Endothelial cell (in vitro differentiated cells): ENCODE measurements at places on chromosomes 2 and 18.

DNA sequence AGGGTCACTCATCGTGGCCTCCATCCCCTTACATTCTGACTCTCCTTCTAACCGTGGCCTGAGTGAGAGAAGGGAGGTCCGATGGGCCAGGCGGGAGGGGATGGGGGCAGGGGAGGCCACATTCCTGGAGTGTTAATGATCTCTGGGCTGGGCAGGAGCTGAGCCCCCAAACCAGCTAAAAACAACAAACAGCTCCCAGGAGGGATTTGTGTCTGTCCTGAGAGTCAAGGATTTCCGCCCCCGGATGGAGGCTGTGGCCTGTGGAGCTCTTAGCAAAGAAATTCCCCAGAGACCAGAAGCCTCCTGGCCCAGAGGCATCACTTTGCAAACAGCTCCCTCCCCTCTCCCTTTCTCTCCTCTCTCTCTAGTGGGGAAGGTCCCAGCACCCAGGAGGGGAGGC is 23.5 kb downstream of the EMX1 start:
- peaks cover 21% of the 10 kb centered on the region for H3K36me3 ChIP-seq
- no peak overlapping the region for H3K27ac ChIP-seq
- peaks cover 11% of the 10 kb centered on the region for H3K4me1 ChIP-seq
- no peak for DNase-seq
- peaks cover 26% of the 10 kb centered on the region for H3K27me3 ChIP-seq

DNA sequence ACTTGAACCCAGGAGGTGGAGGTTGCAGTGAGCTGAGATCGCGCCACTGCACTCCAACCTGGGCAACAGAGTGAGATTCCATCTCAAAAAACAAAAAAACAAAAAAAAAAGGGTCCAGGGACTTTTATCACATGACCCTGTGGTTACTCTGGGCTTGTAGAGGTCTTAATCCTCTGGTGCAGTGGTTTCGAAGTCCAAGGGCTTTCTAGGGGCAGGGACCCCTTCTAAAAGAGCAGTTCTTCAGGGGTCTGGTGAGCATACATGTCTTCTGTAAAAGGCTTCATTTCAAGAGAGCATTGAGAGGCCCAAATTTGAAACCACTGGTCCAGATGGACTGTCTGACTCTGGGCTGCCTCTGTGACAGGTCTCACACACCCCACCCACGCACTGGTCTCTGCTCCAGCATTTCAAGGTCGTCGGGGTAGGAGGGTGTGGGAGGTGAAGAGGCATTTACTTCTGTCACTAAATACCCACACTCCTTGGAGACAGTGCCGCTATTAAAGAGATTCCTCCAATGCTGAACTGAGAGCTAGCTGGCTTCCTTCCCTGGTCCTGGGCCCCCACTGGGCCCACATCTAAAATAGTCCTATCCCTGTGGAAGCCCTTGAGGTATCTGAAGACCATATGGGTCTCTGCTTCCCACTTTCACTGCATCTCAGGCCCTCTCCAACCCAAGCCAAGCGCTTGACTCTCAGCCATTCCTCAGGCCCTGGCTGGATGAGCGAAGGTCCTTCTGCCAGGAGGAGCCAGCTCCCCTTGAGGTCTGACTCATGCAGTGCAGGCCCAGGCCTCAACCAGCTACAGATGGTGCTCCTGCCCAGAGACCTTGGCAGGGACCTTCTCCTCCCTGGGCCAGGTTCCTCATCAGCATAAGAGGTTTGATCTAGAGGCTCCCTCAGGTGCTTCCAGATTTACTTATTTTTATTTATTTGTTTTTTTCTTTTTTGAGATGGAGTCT is 44.8 kb downstream of the PAX8 start:
- H3K4me3 ChIP-seq = no peak overlapping the region
- H3K27ac ChIP-seq = no peak overlapping the region
- H3K36me3 ChIP-seq = no peaks in the 10 kb centered on the region
- H3K27me3 ChIP-seq = peaks cover 1% of the 10 kb centered on the region

DNA sequence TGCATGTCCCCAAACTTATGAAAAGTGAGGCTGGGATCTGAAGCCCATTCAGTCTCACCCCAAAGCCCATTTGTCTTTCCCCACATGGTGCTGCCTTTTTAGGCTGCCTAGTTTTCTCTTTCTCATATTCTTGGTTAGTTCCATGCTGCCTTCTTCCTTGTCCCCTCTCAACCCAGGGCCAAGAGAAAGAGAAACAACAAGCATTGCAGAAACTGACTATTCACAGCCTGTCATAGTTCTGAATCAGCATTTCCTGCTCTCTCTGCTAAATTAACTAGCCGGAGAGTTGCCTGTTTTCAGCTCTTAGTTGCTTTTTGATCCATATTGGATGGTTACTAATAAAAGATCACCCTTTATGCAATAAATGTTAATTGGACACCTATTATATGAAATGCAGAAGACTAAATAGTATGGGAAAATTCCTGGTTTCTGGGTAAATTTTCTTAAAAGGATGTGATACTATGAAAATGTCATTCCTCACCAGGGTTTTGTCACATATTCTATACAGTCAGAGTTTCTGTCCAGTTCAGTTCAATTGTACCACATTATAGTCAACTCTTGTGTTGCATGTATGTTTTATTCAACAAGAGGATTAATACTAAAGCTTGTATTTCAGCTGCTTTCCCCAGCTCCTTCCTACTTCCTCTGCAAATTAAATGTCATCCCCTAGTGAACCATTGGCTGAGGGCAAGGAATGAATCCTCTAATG is 246.5 kb downstream of the GALR1 start:
- DNase-seq = no peak
- H3K4me3 ChIP-seq = no peak overlapping the region
- peaks cover 2% of the 10 kb centered on the region for H3K27me3 ChIP-seq
- H3K36me3 ChIP-seq = no peaks in the 10 kb centered on the region
- no peak overlapping the region for H3K27ac ChIP-seq

- peaks cover 3% of the 10 kb centered on the region for H3K36me3 ChIP-seq
- peak overlapping the region; percentile 91 for H3K27ac ChIP-seq
- peaks cover 57% of the 10 kb centered on the region for H3K4me1 ChIP-seq
Measured at GRCh38 chr2:10407432-10407831, 40.7 kb downstream of the ODC1 start.

GRCh38 chr2:101083613-101084012 is 67.6 kb downstream of the TBC1D8 start:
- H3K27ac ChIP-seq = no peak overlapping the region
- no peaks in the 10 kb centered on the region for H3K27me3 ChIP-seq
- H3K4me1 ChIP-seq = no peaks in the 10 kb centered on the region

- peak overlapping the region; percentile 97 for H3K4me3 ChIP-seq
- peak overlapping the region; percentile 44 for H3K27ac ChIP-seq
- peaks cover 4% of the 10 kb centered on the region for H3K27me3 ChIP-seq
- H3K4me1 ChIP-seq = peaks cover 6% of the 10 kb centered on the region
- no peaks in the 10 kb centered on the region for H3K36me3 ChIP-seq
- peak; percentile 23 for DNase-seq
Measured at GRCh38 chr2:210477496-210477895, 937 bp upstream of the LANCL1 start.

GRCh38 chr2:33213244-33213643 is 263.2 kb upstream of the RASGRP3 start:
- DNase-seq = no peak
- H3K27me3 ChIP-seq = peaks cover 4% of the 10 kb centered on the region
- peaks cover 57% of the 10 kb centered on the region for H3K4me1 ChIP-seq
- H3K36me3 ChIP-seq = peaks cover 33% of the 10 kb centered on the region
- H3K27ac ChIP-seq = no peak overlapping the region
- H3K4me3 ChIP-seq = no peak overlapping the region

DNA sequence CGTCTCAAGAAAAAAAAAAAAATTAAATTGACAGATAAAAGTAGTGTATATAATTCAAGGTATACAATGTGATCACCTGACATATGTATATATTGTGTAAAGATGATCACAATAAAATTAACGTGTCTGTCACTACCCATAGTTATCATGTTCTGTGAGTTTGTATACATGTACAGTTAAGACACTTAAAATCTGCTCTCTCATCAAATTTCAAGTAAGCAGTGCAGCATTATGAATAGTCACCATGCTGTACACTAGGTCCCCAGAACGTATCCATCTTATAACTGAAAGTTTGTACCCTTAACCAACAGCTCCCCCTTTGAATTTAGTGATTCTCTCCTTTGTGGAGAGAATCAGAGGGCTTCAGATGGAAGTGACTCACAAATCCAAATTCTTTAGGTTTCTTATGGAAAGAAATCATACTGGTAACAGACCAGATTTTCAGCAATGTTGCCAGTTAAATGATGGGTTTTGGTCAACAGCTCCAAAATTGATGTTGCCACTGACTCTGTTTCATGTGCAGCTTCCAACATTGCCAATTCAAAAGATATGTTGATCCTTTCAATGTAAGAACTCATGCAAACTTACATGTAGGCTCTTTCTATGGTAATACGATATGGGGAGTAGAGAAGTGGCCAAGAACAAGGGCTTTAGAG is 281.5 kb downstream of the AFF3 start:
- no peak for DNase-seq
- H3K36me3 ChIP-seq = no peaks in the 10 kb centered on the region
- no peak overlapping the region for H3K27ac ChIP-seq

GRCh38 chr2:46167924-46168323 is 129.3 kb upstream of the EPAS1 start:
- peaks cover 12% of the 10 kb centered on the region for H3K27me3 ChIP-seq
- no peak overlapping the region for H3K27ac ChIP-seq
- peaks cover 7% of the 10 kb centered on the region for H3K4me1 ChIP-seq

DNA sequence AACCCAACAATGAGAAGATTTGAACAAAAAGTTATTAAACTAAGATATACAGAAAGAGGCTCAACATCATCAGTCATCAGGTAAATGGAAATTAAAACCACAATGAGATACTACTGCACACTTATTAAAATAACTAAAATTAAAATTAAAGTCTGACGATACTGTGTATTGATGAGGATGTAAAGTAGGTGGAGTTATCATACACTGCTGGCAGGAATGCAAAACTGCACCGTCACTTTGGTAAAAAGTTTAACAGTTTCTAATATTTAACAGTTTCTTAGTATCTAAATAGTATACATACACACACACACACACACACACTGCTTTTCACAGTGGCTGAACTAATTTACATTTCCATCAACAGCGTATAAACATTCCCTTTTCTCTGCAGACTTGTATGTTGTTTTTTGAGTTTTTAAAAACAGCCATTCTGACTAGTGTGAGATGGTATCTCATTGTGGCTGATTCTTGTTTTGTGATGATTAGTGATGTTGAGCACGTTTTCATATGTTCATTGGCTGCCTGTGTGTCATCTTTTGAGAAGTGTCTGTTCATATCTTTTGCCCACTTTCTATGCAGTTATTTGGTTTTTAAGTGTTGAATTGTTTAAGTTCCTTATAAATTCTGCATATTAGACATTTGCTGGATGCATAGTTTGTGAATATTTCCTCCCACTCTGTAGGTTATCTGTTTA is 726.9 kb upstream of the CHAC2 start:
- no peak overlapping the region for H3K4me3 ChIP-seq
- H3K27me3 ChIP-seq = no peaks in the 10 kb centered on the region
- H3K27ac ChIP-seq = no peak overlapping the region
- H3K4me1 ChIP-seq = no peaks in the 10 kb centered on the region

DNA sequence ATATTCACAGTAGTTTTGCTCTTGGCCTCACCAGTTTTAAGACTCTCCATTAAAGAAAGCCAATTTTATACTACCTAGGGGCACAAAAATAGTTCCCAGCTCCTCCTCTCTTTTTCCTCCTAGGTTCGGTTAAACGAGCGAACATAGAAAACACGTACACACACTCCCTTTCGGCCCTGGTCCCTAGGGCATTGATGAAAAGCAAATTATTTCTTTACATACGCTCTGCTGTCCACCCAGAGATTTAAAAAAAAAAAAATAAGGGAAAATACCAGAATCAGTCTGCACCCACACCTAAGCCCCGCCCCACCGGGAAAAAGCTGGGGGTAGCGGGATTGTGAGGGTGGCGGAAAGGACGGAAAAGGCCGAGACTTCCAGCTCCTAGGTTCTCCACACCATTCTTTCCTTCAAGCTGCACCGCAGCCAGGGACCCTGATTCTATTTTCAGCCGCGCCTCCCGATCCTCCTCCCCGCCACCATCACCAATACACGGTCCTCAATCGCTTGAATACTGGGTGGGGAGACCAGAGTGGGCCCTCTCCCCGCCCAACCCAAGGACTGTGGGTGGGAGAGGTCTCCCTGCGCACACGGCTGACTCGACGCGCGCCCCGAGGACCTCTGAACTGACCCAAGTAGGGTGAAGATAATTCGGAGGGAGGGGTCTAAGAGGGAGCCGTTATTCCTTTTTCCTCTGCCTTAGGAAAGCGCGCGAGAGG is 769 bp downstream of the ATF2 start:
- peak overlapping the region; percentile 100 for H3K27ac ChIP-seq
- peaks cover 2% of the 10 kb centered on the region for H3K4me1 ChIP-seq
- H3K27me3 ChIP-seq = peaks cover 7% of the 10 kb centered on the region
- no peaks in the 10 kb centered on the region for H3K36me3 ChIP-seq

DNA sequence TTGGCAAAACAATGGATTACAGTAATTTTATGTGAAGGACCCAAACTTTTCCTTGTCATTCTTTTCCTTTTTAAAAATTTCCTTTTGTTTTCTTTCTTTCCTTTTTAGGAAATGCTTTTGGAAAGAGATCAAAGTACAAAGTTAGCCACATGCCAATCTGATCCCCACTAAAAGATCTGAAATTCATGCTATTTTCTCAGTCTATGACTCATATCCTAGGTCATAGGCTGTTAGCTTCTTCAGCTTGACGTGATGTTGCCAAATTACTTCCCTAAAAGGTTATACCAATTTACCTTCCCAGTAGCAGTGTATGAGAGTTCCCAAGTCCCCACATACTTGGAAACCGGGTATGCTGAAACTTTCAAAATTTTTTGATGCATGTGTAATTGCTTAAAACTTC is 355.3 kb downstream of the INSIG2 start:
- no peaks in the 10 kb centered on the region for H3K36me3 ChIP-seq
- H3K27me3 ChIP-seq = peaks cover 1% of the 10 kb centered on the region
- no peak overlapping the region for H3K4me3 ChIP-seq
- no peaks in the 10 kb centered on the region for H3K4me1 ChIP-seq
- no peak for DNase-seq
- no peak overlapping the region for H3K27ac ChIP-seq

DNA sequence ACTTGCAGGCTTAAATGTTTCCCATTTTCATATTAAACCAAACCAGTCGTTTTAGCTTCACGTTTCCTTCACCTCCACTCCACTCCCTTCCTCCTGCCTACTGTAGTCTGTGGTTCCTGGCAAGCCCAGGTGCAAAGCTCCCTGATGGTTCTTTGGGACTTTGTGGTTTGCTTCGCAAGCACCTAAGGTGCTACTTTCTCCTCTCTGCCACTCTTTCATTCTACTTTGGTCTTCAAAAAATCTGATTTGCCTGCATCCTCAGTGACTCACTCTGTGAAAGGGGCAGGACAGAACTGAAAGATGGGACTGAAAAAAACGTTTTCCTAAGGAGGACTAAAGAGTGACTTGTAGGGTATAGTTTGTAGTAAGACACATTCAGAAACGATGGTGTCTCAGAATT is 228.4 kb downstream of the CYRIA start:
- H3K4me3 ChIP-seq = no peak overlapping the region
- H3K4me1 ChIP-seq = peaks cover 10% of the 10 kb centered on the region
- H3K36me3 ChIP-seq = peaks cover 4% of the 10 kb centered on the region
- peaks cover 3% of the 10 kb centered on the region for H3K27me3 ChIP-seq

DNA sequence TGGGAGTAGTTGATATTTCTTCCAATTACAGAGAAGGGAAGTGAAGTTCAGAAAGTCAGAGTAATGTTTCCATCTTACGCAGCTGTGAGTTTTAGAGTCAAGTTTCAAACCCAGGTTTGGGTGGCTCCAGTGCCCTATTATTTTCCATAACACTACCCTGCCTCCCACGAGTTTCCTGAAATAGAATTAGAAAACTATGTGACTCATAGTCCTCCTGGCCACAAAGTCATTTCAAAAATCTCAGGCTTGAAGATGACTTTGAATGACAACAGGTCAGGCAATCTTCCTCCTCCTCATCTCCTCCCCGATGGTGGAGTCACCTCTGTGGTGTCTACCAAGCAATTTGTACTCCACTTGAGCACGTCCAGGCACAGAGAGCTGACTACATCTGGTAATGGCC is 212.3 kb upstream of the TRIB2 start:
- peaks cover 8% of the 10 kb centered on the region for H3K4me1 ChIP-seq
- no peaks in the 10 kb centered on the region for H3K36me3 ChIP-seq
- H3K27me3 ChIP-seq = no peaks in the 10 kb centered on the region
- DNase-seq = no peak
- H3K27ac ChIP-seq = no peak overlapping the region
- no peak overlapping the region for H3K4me3 ChIP-seq
